H1 (cell line): ENCODE measurements at places on chromosomes 11 and 22. TPM values are rescaled to one million over a fixed set of nuclear protein-coding genes. Genes with fewer than 3 reads are reported as not detected.

DNA sequence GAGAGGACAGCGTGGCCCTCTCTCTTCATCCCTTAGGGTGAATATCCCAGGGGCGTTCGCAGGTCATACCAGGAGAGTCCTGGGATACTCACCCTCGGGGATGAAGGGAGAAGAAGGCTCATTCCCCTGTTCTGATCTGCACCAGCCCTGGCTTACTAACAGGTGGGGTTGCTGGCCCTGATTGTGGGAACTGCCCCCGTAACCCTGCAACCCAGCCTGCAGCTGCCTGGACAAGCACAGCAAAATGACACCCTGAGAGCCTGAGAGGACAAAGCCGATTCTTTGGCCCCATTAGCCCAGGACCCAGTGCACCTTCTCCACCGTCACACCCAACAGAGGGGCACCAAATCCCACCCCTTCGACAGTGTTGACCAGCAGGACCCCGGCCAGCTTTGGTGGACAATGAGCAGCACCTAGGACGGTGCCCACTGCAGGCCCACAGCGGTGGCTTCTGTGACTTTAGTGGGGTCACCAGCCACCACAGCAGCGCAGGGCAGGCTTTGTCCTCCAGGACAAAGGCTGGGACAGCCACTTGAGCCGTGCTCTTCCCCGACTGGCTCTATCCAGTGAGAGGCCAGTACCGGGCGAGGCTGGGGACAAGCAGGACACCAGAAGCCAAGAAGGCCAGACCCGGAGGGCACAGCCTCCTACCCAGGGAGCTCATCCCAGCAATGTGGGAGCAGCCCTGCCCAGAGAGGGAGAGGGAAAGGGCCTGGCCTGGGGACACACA is 98.5 kb upstream of the RTL6 start:
- DNase-seq = no peak

GRCh38 chr22:46004105-46004866 is 27.3 kb upstream of the WNT7B start:
- no peak for DNase-seq

DNA sequence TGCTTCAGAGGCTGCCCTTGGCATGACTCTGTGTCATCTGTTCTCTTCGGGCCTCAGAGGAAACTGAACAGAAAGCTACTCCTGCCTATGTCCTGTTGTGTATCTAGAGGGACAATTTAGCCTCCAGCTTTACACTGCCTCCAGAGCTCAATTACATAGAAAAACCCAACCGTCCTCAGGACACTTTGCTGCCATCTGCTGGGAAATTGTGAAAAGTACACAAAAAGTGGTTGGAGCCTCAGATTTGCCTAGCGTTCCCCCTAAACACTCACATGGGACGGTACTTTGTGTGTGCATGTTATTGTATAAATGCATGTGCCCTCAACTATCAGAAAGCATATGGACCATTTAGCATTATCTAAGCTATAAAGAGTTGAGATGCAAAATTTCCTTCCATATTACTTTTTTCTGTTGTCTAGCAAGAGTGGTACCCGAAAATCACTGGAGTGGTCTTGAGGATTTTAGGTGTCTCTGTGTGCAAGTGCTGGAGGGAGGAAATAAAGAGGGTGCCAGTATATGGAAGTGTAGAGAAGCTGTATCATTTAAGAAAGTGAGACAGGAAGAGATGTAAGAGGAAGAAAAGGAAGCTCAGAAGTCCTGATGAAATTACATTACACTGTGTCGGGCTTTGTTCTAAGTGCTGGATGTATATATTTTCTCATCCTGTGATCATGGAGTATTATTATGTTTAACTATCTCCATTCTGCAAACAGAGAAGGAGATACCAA is 8.7 kb upstream of the MS4A4E start:
- DNase-seq = no peak

DNA sequence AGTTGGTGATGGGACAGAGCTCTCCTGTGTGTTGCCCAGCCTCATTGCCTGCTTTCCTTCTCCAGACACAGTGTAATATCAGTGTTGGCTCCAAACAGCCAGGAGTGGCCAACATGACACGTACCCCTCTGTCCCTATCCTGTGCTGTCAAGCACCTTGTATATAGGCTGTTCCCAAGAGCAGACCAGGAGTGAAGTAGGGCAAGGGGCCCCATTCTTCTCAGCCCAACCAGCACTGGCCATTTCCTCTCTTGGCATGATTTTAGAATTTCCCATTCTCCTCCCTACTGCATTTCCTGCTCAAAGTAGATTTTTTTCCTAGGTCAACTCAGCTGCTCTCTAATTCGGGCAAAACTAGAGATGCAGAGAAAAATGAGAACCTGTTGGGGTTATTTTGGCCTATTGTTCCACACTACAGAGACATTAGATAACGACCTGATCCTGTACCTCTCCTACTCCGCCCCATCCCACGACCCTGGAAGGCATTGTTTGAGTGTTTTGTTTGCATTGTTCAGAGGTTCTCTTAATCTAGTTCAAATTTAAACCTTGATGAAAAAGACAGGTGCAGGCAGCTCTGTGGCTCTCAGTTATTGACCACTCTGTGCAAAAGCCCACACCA is 95.6 kb downstream of the RASSF10 start:
- no peak for DNase-seq

- no peak for DNase-seq
Measured at GRCh38 chr11:117026593-117027330, 71.5 kb downstream of the SIK3 start.

BARX2 gene
- not detected in 2 replicates for total RNA-seq
